ENCODE measurements at places on chromosomes 7 and 10.

DNA sequence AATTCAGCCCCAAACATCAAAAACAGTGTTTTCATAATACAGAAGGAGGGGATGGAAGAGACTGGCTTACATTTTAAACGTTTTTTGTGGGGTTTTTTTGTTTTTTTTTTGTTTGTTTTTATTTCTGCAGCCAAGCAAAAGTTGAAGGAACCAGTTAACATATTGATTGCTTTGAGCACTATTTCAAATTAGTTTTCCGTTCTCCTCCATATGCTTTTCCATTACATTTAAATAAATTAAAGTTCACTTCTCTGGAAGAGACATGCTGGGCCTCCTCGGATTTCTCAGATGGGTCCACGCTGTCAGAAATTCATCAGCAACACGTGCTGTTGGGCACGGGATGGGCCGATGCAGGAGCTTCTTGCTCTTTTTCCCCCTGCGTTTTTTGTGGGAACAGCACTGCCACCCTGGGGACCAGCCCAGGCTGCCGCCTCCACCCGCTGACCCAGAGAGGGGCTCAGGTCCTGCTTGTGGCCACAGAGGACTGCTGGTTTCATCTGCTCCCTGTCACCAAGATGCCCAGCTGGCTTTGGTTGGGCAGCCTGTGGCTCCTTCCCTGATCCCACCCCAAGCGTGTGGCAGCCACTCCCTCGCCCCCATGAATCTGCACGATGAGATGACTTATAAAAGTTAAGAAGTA, 67.7 kb upstream of the CHST15 start:
- no peak for DNase-seq

DNA sequence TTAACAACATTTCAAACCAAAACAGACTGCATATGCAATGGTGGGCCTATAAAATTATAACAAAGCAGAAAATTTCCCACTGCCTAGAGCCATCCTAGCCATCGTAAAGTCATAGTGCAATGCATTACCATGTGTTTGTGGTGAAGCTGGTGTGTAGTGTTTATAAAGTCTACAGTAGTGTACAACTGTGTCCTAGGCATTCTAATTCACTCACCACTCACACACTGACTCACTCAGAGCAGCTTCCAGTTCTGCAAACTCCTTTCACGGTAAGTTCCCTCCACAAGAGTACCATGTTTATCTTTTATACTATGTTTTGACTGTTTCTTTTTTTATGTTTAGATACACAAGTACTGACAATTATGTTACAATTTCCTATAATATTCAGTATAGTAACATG, 1104.1 kb upstream of the PHF14 start:
- DNase-seq = no peak

DNA sequence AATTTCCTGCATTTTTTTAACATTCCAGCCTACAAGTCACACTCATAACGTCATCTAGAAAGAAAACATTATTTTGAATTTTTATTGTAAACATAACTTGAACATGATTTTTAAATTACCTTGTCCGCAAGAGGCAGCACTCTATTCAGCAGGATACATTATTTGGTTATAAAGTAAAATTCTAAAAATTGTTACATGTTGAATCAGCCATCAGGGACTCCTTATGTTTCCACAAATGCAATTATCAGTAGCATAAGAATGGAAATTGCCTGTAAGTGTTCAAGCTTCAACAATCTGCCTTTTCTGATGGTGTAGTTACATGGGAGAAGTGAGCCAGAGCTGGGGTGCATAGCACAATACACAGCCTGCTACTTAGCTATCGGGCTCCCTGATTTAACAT, 97.5 kb downstream of the ZNF365 start:
- DNase-seq = no peak

DNA sequence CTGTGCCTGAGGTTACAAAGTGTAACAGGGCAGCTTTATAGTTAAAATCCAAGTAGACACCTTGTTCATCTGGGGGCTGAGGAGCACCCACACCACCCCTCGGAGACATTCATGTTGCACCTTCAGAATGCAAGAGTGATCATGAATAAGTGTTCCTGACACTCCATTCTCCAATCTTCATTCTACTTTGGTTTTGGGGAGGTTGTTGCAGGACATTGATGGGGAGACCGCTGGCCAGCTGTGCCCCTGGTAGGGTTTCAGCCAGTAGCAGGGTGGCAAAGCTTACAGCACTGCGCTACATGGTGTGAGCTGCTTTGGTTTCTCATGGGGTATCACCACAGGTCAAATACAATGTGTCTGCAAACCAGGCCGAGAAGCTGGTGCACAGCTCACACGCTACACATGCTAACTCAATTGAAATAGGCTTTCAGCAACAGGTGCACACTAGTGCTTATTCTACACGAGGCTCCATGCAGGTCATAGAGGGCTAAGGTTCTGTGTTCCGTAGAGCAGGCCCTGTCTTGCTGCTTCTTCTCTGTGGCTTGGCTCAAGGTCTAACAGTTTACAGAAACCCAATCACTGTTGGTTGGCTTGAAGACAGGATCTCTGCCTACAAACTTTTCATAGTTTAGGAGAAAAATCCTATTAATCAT, 317.4 kb upstream of the ZNF32 start:
- no peak for DNase-seq

GRCh38 chr10:117444497-117445040, 69.3 kb upstream of the PDZD8 start:
- DNase-seq = no peak

DNA sequence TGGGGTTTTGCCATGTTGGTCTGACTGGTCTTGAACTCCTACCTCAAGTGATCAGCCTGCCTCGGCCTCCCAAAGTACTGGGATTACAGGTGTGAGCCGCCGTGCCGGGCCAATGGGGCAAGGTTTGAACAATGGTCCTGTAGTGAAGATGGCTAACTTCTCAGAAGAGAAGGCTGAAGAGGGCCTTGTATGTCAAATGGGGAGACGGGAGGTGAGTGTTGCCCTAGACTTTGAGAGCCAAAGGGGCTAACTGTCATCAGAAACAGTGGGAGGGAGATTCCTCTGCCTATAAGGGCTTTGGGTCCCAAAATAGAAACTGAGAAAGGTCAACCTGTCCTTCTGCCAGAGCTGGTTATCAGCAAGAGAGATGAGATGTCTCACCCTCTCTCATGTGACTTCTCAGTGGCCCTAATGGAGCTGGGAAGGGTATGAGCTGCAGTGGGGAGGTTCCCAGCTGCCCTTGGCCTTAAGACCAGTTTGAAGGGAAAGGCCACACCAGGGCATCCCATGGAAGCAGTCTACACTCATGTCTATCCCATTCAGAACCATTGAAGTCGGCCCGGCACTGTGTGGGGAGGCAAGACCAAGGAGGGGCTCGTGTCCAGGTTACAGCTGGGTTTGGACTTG, 1.3 kb upstream of the SAMD8 start:
- DNase-seq = no peak

DNA sequence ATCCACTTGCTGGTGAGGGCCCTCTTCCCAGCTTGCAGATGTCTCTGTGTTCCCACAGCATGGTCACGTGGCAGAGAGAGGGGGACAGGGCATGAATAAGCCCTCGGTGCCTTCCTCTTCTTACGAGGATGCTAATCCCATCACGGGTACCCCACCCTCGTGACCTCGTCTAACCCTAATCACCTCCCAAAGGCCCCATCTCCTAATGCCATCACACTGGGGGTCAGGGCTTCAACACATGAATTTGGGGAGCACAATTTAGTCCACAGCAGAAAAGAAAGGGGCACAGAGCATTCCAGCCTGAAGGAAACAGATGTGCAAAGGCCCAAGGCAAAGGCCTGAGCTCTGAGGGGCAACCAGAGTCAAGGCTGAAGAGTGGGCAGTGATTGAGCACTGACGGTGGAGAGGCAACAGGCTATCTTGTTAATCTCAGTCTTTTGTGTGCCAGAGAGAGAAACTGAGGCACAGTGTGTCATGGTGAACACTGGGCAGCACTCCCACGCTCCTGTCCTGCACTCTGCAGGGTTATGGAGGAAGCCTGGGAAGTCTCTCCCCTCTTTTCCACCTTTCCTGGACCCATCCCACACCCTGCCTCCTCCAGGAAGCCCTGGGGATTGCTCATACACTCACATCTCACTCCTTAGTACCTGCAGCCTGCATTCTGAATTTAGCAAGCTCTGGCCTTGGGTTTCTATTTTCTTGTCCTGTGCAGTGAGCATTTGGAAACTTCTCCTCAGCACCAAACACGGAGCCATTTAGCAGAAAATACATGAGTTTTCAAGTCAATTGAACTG, 49.0 kb downstream of the ALOX5 start:
- no peak for DNase-seq

DNA sequence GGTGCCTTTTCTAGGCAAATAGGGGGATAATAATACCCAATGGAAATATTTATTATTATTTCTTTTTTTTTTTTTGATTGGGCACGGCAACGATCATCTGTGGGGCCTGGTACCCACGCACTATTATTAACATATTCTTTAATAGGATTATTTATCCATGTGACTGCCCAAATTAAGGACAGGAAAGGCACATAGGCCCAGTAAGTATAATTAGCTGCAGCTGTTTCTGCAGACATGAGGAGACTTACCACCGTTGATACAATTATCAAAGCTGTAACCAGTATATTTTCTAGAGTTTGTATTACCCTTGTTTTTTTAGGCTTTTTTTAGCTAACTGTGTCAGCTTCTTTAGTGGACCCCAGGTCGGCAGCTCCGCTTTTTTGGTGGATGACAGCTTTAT, 25.2 kb upstream of the GUSB start:
- DNase-seq = no peak
